ENCODE measurements at places on chromosomes 3 and 15.
A peak's percentile ranks its signal among the peaks of the same experiment; 100 is the strongest.

DNA sequence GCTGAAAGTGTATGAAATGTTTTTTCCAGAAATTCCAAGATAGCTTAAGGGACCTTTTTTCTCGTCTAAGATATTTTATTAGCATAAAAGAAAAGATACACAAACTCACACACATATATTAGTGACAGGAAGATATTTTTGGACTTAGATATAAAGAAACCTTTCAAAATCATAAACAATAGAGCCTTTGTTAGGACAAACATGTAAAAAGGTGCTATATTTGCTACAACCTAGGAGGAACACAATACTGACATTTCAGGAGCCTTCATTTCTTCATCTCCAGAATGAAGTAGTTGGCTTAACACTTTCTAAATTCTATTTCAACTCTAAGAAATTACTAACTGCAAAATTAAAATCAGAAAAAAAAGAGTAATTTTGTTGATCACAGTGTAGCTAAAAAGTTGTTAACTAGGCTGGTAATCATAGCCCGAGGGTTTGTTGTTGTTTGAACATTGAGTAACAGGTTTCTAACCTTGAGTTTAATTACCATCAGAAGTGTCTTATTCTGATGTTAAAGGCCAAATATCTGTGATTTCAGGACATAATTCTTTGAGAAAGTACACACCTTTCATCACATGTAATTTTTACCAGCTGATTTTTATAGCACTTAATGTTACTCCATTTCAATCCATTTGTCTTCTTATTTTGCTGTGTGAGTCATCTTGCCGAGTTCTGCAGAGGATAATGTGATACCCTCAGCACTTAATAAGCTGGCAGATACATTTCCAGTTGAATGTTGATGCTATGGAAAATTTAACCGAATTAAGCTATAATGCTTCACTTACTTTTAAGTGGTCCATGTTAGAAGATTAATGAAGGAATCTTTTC is 97.3 kb downstream of the MBNL1 start:
- DNase-seq: peak; percentile 87

GRCh38 chr15:100713163-100713867 is 110.9 kb downstream of the ASB7 start:
- no peak for DNase-seq

DNA sequence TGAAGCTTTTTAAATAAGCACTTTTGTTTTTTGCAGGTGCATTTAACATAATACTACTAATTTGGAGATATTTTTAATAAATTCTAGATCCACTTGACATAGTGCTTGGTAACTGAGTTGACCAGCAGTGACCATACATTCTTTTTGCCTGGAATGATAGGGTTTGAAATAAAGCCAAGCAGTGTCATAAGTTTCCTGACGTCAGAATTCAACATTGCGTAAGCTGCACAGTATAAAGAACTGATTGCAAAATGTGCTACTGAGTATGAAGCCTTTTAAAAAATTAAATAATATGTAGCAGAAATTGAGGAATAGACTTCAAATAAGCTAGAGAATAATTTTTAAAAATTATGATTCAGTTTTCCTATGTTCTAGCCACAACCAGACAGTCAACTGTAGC is 454.6 kb upstream of the ARPP21 start:
- no peak for DNase-seq

DNA sequence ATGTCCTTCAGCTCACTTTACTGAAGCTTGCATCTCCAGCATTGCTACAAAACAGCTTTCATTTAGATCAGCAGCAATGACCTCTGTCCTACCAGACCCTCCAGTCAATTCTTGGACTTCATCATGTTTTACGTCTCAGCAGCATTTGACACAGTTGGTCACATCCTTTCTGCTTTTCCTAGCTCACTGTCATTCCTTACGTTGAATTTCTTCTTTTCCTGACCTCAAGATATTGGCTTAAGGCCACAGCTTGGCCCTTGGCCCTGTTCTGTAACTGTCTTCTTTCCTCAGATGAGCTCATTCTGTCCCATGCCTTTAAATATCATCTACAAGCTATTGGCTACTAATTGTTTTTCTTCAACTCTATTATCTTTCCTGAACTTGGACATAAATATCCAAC is 576.2 kb upstream of the KCNMB2 start:
- no peak for DNase-seq

Measured in NCI-H524 (cell line).